ENCODE measurements at places on chromosomes 5 and 9.

DNA sequence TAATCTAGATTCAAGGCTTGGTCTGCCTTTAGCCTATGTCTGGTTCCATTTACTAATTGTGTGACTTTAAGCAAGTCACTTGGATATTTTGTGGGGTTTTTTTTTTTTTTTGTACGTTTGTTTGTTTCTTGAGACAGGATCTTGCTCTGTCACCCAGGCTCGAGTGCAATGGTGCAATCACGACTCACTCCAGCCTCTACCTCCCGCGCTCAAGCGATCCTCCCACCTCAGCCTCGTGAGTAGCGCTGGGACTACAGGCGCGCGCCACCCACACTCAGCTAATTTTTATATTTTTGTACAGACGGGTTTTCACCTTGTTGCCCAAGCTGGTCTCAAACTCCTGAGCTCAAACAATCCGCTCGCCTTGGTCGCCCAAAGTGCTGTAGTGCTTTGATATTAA lies 1.1 kb upstream of the PFDN1 start:
- no peak for DNase-seq

DNA sequence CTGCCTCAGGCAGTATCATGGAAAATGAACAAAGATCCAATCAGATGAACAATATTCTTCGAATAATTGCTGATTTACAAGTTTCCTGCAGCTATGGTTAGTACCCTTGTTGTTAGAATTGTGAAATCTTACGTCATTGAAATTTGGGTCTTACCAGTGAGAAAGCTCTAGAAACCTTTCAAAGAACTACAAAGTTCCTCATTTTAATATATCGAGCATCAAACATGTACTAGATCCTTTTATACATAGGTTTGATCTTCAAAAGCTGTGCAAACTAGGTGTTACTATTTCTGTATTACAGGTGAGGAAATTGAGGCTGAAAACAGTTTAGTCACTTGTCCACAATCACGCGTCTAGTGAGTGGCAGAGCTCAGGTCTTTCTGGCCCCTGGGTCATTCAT lies 43.7 kb upstream of the ANGPTL2 start:
- DNase-seq: no peak

GRCh38 chr9:126453156-126453963 lies 126.7 kb downstream of the MVB12B start:
- no peak for DNase-seq

GRCh38 chr5:143436871-143437270 lies 33.4 kb upstream of the NR3C1 start:
- DNase-seq: no peak

DNA sequence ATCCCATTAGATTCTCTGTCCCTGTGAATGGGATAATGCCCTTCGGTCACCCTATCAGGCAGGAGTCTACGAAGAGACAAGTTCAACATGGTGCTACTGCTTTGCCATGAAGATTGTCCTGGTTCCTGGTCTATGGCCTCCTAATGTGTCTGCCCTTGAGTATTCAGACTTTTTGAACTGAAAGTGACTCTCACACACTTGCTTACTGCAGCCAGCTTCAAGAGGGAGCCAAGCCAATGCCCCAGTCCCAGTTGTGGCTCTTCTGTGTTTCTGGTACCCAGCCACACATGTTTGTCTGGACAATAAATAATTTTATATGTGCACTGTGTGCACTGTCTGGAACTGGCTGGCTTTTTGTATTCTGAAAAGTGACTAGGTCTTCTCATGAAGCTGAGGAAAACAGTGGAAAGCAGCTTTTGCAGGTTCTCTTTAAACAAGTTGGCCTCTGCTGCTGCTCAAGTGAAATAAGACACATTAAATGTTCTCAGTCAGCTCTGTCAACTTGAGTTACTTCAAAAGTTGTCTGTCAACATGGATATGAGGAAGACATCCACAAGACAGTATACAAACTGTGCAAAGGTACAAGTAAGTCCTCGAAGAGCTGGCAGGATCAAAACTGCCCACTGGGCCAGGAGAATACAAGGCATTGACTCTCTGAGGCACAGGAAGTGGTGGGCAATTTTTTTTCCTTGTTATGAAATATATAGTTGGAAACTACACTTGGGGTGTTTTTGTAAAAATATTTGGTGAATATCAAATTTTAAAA lies 60.0 kb downstream of the ZNF608 start:
- DNase-seq: no peak

DNA sequence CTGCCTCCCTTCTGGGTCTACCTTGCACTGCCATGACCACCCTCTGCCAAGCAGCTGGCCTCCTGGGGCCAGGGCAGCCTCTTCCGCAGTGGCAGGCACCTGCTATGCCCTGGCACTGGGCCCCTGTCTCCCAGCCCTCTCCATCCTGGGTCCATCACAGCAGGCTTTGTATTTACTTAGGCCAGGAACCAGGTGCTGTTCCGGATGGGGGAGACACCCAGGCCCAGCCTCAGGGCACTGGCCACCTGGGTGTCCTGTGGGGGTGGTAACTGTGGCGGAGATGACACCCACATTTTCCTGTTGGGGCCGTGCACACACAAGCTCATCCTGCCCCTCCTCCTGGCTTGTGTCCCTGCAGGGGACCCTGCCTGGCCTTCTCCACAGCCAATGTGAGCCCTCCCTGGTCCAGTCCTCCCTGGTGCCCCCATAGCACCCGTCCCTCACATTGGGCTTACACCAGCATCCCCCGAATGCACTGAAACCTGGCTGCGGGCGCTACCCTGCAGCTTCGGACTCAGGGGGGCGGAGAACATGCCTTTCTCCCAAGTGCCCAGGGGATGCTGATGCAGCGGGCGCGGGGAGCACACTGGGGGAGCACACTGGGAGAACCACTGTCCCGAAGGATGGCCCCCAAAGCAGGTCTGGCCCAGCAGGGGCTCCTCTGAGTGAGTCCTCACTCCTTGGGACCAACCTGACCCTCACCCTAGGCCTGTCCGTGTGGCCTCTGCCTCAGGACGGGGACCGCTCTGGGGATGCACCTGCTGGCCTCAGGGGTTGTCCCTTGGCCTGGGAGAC lies 17.9 kb downstream of the FAM163B start:
- no peak for DNase-seq

DNA sequence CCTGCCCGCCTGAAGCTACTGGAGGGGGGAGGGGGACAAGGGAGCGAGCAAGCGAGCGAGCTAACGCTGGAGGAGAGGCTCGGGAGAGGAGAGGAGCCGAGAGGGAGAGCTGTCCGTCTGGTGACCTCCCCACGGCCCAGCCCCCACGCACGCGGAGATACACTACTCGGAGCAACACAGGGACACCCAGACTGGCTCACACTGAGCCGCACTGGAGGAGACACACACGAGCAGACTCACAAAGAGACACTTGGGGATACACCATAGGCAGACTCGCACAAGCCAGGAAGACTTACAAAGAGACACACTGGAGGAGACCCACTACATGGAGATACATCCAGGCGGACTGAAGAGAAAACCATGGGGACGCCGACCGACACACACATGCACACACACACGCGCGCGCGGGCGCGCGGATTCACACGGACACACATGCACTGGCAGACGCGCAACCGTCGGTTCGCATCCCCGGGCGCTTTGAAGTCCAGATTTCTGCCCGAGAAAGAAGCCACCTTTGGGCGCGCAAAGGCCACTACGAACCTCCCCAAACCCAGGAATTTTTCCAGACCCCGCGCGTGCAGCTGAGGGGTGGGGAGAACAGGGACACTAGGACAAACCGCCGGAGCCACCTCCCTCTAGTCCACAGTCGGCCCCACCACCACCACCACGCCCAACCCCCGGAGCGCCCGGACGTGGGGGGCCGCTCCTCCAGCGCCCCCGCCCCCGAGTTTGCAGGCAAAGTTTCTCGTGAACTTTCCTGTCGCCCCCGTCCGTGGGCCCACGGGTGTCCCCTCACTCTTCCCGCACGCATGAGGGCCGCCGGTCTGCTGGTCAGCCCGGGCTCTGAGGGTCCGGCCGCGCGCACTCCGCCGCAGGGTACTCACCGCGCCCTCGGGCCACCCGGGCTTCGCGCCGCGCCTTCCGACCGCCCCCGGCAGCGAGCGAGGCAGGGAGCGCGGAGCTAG lies 571 bp downstream of the CNTFR start:
- no peak for DNase-seq

GRCh38 chr5:113183694-113184093 lies 207.1 kb downstream of the DCP2 start:
- no peak for DNase-seq

GRCh38 chr5:54794135-54794975 lies 191.0 kb downstream of the ESM1 start:
- no peak for DNase-seq

DNA sequence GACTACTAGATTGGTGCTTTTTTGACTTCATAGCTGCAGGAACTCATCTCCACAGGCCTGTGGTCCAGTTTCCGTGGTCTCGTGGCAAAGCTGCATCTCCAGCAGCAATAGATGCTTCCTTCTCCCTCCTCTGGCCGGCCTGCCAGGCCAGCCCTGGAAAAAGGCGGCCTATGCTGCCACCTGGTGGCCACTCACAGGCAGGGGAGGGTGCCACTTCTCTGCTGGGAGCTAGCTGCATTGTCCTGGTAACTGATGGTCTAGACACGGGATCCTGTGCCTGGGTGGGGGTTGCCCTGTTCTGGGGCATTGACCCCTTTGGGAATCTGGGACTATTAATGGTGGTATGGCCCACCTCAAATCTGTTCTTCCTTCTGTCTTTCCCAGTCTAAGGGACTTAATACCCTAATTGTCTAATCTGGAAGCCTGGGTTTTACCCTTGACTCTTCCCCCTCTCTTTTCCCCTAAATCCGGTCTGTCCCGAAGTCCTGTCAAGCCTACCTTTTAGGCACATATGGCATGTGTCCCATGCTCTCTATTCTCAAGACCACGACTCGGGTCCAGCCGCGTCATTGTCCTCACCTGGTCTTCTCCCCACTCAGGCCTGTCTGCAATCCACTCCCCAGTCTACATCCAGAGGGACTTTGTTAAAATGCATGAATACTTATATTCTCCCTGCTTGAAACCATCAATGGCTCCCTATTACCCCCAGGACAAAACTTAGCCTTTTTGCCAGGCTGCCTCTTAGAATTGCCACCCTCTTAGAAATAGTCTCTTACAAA lies 20.1 kb upstream of the PTGS1 start:
- peak; percentile 83 for DNase-seq

DNA sequence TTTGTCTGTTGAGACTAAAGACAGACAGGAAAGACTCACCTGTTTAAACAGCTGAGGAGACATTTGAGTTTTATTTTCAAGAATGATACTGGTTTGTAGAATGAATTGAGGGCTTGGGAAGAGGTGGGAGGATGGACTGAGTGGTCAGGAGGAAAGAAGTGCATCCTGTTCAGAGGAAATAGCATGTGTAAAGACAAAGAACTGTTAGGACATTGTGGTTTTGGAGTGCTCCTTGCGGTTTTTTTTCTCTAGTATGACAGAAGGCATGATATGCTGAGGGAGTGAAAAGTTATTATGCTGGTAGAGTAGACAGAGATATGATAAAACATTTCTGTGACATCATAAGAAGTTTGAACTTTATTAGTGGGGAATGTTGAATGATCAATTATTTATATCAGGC lies 270.7 kb upstream of the ELAVL2 start:
- no peak for DNase-seq

- DNase-seq: no peak
Observed at GRCh38 chr5:146428658-146429057, 18.5 kb upstream of the TCERG1 start.

- no peak for DNase-seq
Observed at GRCh38 chr5:73417303-73418034, 31.1 kb downstream of the FOXD1 start.

DNA sequence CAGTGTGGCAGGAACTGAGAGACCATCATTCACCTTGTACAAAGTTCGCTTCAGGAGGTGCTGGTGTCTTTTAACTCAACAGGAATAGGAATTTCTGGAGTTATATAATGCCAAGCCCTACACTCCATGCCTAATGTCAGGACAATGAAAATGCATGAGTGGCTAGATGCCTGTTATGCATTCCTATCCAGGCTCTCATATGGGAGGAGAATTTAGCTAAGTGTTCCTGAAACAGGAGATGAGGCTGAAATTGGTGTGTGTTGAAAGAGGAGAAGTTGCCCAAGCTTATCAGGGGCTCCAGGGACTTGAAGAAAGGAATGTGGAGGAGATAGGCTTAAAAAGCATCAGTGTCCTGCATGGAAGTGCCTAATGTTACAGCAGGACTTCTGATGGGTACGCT lies 26.8 kb upstream of the PRUNE2 start:
- no peak for DNase-seq

DNA sequence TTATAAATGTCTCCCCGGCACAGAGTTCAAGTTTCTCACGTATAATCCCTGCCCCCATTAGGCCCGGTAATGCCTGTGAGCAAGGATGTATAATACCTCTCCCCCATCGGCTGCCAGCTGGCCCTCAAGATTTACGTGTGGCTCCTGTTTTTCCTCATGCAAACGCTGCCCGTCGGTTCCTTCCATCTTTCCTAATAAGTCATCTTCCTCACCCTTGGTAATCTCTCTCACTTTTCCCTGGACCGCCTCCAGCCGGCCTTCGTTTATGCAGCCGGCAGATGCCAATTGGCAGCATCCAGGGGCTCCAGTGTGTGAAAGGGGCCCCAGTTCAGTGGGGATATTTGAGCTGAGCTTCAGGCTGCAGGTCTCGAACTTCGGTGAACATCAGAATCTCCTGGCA lies 86.5 kb upstream of the NEURL1B start:
- no peak for DNase-seq

- DNase-seq: no peak
Observed at GRCh38 chr5:79301046-79301712, 65.2 kb downstream of the JMY start.

DNA sequence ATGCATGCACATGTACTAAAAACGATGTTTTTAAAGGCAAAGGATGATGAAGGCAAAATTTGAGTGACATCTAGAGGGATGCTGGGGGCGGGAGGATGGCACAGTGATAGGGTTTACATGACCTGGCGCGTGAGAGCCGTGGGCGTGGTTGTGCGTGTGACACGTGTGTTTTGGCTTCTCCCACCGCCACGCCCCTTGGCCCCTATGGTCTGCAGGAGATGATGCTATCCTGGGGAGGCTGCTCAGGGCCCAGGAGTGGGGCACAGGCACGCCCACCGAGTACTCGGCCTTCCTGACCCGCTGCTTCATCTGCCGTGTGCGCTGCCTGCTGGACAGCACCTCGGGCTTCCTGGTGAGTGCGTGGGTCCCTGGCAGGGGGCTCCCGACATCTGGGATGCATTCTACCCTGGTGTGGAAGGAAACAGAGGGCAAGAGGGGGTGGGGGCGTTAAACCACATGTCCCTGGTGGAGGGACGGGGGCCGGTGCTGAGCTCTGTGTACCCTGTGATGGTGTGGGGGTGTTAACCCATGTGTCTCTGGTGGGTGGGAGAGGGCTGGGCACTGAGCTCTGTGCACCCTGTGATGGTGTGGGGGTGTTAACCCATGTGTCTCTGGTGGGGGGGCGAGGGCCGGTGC lies 19.2 kb upstream of the EXOC3 start:
- DNase-seq: no peak

DNA sequence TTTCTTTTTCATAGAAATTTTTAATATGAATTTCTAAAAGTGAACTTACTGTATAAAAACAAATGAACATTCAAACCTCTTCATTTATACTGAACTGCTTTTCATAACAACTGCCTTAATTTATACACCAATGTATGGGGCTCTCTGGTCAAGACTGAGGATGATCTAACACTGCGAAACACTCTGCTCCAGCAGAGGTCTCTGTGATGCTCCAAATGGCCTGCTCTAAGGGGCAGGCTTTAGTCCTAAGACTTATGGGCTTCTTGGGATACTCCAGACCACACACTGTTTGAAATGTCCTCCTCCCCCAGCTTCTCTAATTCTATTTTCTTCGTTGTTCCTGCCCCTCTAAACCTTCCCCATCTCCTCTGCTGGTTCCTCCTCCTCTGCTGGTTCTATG lies 58.5 kb downstream of the LIFR start:
- no peak for DNase-seq

- DNase-seq: no peak
Observed at GRCh38 chr9:69232135-69232534, 58.1 kb downstream of the TJP2 start.

- no peak for DNase-seq
Observed at GRCh38 chr9:14908295-14909180, 1.7 kb downstream of the FREM1 start.

Measured in head of caudate nucleus (tissue), 42 donors.